Femur (tissue), 1 donor: ENCODE measurements at places on chromosomes 3 and 15.

- DNase-seq, result peak; percentile 86
These were observed 34.0 kb downstream of the LYZL4 start for GRCh38 chr3:42376344-42376798.

DNA sequence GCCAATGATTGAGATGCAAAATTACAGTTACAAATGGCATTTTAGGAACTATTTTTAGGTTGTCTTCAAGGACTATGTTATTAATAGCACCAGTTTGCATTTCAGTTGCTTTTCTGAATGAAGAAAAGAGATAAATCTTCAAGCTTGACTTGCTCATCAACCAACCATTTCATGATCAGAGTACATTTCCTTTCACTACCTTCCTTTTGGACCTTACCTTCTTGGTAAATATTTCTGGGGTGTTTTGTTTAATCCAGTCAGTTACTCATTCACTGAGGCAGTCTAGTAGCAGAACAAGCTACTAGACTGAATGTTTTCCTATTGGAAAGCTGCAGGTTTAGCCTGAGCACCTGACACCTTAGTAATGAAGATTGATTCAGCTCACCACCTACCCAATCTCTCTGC is 8.2 kb downstream of the SLC27A2 start:
- DNase-seq, result no peak

- no peak for DNase-seq
These were observed 188.1 kb downstream of the FOXP1 start for GRCh38 chr3:71395470-71395869.

DNA sequence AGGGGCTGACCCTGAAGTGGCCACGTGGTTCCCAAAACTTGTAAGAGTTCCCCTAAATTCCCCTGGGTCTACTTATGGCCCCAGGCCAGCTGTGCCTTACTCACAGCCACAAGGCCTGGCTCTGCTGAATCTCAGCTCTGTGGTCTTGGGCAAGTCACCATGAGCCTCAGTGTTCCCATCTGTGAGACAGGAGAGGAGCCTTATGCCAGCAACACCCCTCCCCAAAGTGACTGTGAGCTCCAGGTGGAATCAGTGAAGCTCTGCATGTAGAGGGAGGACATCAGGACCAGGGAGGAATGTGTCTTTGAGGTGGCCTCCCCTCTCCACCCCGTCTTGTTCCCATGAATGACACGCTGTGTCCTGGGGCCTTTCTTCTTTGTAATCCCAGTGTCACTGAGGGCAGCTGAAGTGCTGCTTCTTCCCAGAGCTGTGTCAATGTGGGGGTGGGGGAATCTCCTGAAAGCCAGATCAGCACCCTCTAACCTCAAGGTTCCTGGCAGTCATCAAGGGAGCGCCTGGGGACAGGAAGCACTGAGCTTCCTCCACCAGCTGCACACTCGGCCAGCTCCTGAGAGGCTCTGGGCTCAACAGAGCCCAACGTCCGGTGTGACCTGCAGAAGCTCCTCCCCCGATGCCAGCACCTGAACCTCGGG is 258.9 kb downstream of the UACA start:
- DNase-seq, result peak; percentile 64

DNA sequence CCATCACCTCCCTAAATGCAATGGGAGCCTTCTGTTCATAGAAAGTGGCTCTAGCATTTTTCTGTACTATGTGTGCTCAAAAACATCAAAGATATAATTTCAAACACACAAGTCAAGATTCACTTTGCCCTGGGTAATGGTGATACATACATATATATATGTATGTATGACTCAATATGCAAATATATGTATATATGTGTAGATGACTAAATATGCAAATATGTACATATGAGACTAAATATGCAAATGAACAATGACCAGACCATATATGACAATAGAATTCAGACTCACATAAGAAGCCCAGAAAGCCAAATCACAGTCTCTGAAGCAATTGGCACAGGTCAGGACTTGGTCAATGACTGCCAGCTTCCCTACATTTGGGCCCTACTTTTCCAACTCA is 36.9 kb upstream of the SNRK start:
- no peak for DNase-seq

DNA sequence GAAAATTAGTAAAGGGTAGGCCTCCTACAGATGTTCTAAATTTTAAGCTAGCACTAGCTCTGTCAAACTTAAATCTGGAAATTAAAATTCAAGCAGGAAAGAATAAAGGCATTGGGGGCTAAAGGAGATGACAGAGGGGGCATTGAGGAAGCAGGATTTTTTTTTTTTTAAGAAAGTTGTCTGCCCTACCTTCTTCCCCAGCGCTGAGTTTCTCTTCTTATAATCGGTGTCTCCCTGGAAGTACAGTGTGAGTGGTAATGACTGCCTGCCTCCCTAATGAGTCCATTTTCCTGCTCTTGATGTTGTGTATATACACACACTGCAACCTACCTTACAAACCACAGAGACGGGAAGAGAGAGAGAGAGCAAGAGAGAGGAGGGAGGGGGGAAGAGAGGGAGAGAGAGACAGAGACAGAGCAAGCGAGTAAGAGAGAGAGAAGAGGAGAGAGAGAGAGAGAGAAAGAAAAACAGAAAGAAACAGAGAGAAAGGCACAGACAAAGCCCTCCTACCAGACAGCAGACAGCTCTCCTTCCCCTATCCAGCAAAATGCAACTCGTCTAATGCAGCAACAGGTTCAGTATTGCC is 47.0 kb downstream of the ZBTB20 start:
- peak; percentile 21 for DNase-seq

DNA sequence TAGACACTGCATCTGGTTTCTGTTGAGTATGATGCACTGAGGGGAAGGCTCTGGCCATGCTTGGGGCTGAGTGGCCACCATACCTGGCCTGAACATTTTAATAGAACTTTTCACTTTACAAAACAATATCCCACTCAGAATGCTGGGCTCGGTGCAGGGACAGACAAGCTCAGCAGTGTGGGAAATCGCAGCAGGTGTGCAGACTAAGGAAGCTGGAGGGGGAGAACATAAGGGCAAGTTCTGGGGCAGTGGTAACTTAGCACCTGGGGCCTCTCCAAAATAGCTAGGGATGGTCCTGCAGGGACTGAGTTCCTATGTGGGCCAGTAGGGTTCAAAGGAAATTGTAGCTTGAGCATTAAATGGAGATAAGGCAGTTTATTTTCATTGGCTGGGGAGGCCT is 90.9 kb upstream of the RNU6-1 start:
- no peak for DNase-seq

DNA sequence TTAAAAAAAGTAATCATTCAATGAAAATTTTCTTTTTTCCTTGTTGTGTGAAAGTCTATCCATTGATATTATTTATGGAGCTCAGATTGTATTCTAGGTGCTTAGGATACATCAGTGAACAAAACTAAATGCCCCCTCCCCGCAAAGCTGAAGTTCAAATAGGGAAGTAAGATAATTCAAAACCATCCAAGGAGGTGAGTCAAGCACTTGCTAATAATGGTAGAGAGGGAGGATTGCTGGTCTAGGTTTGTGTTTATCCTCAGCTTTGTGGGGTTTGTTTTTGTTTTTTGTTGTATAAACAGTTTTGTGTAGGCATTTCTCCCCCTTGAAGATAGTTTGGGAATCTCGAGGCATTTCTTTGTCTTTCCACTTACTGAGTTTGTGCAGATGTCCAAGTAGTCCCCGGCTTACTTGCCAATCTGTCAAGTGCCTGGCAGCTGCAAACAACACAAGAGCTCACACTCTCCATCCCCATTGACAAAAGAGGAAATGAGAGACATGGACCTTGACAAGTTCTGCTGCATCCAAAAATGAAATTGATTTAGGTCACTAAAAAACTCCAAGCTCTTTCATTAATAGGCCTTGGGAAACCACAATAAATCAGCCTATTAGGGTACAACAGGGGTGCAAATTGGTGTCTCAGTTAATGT is 575.8 kb upstream of the TBL1XR1 start:
- DNase-seq, result no peak

DNA sequence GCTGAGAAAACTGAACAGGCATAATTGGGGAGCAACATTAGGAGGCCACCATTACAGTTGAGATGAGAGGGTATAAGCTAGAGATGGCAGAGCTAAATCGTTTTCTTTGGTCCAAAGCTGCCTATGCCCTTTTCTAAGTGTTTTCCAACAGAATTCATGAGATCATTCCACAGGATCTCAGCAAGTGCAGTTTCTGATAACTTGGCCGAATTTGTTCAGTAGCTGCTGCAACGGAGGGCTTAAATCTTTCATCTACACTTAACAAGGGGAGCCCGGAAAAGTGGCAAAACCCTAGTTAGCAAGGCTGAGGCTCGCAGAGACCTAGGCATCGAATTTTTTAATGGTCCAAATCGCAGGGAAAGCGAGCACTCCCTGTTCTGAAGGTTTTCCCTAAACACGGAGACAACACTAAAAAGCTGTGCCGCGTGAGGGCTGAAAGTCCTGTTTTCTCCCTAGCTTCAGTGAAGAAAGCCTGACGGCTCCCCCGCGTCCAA is 531 bp upstream of the BLOC1S6 start:
- no peak for DNase-seq

DNA sequence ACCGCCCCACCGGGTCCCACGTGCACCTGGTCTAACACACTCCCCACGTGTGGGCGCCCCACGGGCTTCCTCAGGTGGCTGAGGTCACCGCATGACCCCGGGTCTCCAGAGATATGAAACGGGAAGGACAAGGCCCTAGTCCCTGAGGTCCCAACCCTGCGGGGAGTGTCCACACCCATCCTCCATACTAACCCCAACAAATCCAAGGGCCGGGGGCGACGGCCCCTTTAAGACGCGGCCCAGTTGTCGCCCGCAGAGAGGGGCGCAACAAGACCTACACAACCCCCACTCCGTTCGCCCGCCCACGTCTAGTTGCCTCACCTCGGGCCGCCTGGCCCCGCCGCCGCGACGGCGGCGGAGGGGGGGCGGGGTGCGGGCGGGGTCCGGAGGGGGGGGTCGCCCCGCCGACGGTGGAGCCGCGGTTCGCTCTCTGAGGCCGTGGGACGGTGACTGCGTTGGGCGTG is 396 bp downstream of the INO80 start:
- peak; percentile 74 for DNase-seq

DNA sequence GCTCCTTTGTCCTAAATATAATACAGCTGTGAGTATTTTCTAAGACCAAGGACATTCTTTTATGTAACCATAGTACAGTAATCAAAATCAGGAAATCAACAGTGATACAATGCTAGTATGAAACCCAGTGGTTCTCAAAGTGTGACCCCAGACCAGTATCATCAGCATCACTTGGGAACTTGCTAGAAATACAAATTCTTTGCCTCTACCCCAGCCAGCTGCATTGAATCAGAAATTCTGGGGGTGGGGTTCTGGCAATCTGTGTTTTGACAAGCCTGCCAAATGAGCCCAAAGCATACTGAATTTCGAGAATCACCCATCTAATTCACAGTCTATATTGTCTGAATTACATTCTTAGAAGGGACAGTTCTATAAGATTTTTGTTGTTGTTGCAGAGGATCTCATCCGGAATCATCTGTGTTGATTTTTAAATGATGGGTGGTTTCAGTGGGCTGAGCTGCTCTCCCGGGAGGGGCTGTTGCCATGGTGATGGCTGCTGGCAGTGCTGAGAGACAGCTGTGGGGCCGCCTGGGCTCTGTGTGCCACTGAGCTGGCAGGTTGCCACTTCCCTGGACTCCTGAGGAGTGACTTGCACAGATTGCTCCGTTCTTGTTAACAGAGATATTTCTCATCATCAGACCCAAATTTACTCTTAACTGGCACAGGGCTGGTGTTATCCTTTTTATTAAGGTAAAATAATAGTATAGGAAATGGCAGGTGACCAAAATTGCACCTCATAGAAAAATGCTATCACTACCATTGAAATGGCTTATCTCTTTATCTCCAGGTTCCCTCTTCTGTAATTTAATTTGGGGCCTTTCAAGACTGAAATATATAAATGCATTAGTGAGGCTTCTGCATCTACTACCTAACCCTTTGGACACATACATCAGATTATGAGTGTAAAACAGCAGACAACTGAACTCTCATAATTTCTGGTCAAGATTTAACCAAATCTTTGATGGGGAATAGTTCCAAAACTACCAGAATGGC is 56.5 kb downstream of the NEK11 start:
- DNase-seq, result peak; percentile 88

DNA sequence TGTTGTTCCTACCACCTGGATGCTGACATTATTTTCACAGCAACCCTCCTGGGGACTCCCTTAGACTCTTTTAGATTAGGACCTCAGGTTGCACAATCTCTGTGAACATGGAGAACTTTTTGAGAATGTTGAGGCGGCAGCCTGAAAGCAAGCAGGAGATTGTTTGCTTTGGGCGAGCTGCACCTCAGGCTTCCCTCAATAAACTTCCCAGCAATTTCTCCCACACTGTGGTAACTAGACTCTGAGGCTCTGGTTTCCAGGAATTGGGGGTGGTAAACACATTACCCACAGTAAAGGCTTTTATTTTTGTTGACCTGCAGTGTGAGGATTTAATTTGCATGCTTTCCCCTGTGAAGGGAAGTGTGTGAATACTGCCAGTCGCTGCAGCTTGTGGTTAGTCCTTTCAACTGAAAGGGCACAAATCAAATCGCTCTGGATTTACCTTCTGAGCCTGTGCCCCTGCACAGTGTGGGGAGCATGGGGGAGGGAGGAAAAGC is 35.2 kb upstream of the SIAH2 start:
- DNase-seq, result peak; percentile 38

- DNase-seq, result no peak
These were observed 293.7 kb downstream of the EPHA6 start for GRCh38 chr3:97108136-97108535.

- no peak for DNase-seq
These were observed 7.2 kb upstream of the PLCL2 start for GRCh38 chr3:16877505-16877904.

GRCh38 chr15:66481107-66481856 is 16.3 kb downstream of the SNAPC5 start:
- no peak for DNase-seq

DNA sequence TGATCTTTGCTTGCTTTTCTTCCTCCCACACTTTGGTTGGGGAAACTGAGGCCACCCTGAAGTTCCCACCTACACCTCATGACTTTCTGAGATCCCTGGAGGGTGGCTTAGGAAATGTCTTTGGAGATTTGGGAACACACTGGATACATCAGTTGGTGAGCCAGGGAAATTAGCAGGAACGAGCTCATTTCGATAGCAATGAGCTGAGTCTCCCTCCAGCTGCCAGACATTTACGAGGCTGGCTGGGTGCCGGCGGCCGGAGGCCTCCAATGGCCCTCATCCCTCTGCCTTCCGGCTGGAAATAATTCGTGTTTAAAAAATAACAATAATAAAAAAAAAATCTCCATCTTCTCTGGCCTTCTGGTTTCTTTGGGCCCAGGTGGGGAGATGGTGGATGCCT is 38.8 kb downstream of the SMAD6 start:
- DNase-seq, result peak; percentile 89

GRCh38 chr3:138974462-138974861 is 27.4 kb downstream of the FOXL2NB start:
- no peak for DNase-seq

GRCh38 chr3:98918586-98918985 is 17.1 kb upstream of the DCBLD2 start:
- DNase-seq, result no peak

DNA sequence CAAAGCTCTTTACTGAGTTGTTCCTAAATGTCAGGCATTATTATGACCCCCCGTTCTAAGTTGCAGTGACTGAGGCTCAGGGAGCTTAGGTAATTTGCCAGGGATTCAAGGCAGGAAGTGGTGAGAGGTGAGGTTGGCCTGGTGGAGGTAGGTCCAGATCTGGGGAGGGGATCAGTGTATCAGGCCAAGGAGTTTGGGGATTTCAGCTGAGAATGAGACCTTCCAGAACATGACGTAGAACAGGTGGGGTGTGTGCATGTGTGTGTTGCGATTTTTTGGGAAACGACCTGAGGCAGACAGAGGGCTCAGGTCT is 41.1 kb upstream of the MRPS22 start:
- no peak for DNase-seq
